ENCODE measurements at places on chromosomes 12 and 14. TPM values are rescaled to one million over a fixed set of nuclear protein-coding genes. Genes with fewer than 3 reads are reported as not detected.

Gene CMAS
- total RNA-seq, result 10.0 TPM

Gene PSMA6
- total RNA-seq, result 141 TPM

Gene DNAJC22
- total RNA-seq, result not detected

Gene GRIP1
- total RNA-seq, result 3.6 TPM

DNA sequence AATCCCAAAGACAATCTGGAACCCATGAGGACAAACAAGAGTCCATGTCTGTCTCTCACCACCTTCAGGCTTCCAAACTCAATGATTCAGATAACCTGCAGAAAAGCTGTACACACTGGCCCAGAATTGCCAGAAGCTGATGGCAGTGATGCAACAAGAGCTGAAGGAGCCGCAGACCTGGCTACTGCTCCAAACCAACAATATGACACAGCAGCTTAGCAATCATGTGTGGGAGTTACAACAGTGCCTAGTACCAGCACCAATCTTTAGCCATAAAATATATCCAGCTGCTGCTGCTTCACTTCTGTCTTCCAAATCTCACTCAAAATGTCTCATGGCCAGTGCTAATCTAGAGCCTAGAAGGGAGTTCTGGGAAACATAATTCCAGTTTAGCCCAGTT is 22.0 kb downstream of the RPS6KA5 start:
- no peaks in the 10 kb centered on the region for H3K27me3 ChIP-seq
- H3K27ac ChIP-seq, result no peak overlapping the region
- H3K36me3 ChIP-seq, result no peaks in the 10 kb centered on the region
- DNase-seq, result no peak

DNA sequence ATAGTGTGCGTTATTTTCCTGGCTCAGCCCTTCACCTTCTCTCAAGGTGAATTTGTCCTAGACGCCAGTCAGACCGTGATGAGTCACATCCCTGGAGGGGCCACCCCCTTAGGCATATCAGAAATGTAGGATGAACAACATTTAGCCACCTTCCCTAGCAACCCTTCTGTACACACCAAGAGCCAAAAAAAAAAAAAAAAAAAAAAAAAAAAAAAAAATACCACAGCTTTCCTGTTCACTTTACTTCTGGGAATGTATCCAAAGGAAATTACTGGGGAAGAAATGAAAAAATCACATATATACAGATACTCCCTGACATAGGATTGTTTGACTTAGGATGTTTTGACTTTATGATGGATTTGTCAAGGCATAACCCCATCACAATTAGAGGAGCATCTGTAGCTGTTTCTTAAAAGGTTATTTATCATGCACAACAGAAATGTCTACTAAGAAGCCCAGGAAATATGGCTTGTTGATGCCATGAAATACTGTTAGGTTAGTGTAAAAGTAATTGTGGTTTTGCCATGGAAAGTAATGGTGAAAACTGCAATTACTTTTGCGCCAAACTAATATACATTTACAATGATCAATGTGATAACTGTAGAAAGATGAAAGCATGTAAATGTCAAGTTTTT is 68.2 kb upstream of the BDKRB2 start:
- no peak overlapping the region for H3K27ac ChIP-seq
- H3K36me3 ChIP-seq, result no peaks in the 10 kb centered on the region
- peaks cover 3% of the 10 kb centered on the region for H3K27me3 ChIP-seq
- H3K4me1 ChIP-seq, result no peaks in the 10 kb centered on the region
- H3K4me3 ChIP-seq, result no peak overlapping the region
- no peak for DNase-seq

DNA sequence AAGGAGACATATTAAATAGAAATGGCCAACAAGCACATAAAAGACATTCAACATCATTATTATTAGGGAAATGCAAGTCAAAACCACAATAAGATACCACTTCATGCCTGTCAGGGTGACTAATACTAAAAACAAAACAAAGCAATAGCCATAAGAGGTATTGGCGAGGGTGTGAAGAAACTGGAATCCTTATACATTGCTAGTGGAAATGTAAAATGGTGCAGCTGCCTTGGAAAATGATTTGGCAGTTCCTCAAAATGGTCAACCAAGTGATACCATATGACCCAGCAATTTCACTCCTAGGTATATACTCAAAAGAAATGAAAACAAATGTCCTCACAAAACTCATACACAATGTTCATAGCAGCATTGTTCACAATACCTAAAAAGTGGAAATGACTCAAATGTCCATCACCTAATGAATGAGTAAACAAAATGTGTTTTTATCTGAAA is 27.0 kb downstream of the GPR135 start:
- no peak overlapping the region for H3K27ac ChIP-seq
- H3K27me3 ChIP-seq, result no peaks in the 10 kb centered on the region
- no peak overlapping the region for H3K4me3 ChIP-seq
- H3K36me3 ChIP-seq, result no peaks in the 10 kb centered on the region

- H3K27me3 ChIP-seq, result no peaks in the 10 kb centered on the region
- no peak overlapping the region for H3K27ac ChIP-seq
- no peaks in the 10 kb centered on the region for H3K4me1 ChIP-seq
- H3K36me3 ChIP-seq, result no peaks in the 10 kb centered on the region
Measured at GRCh38 chr14:53192052-53192760, 39.1 kb upstream of the DDHD1 start.

DNA sequence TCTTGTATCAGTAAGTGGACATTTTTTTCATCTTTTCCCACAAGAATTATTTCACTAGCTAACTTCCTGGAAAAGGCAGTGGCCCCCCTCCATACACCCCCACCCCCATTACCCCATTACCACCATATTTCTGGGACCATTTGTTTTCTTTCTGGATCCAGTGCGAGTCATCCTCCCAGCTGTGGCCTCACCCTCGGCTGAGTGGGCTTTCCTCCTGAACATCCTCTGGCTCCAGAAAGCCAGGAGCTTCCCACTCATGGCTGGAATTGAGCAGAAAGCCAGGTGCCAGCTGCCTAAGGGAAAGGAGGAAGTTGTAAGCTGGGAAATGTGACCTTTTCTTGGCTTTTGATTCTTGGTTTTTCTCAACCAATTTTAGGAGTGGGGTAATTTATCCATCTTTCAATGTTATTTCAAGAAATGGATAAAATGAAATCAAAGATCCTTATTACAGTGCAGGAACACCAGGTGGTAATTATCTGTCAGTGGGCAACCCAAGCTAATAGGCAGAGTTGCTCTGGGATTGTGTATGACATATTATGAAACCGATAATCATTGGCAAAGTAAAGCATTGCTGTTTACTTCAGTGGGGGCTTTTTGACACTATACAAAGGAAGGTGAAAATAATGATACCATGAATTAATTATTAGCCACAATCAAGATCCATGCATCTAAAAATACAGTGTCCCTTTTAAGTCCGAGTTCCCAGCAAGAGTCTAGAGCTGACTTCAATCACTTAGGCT is 124.6 kb downstream of the KICS2 start:
- no peaks in the 10 kb centered on the region for H3K27me3 ChIP-seq
- H3K4me3 ChIP-seq, result no peak overlapping the region
- no peak for DNase-seq
- H3K36me3 ChIP-seq, result no peaks in the 10 kb centered on the region

DNA sequence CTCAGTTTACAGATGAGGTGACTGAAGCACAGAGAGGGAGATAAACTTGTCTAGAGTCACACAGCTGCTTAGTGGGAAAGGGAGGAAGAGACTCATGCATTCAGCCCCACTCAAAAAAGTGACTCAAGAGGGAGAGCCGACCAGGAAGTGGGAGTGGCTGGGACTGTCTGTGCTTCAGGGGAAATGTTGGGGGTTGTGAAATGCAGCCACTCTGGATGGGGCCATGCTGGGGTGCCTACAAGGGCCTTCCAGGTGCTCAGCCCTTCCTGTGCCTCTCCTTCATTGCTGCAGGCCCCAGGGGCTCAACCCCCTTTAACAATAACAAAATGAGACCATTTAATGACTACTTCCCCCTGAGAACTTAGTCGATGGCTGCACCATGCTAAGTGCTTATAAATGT is 41.8 kb downstream of the CACNA1C start:
- H3K4me1 ChIP-seq, result no peaks in the 10 kb centered on the region
- H3K27ac ChIP-seq, result no peak overlapping the region
- H3K4me3 ChIP-seq, result no peak overlapping the region
- no peaks in the 10 kb centered on the region for H3K27me3 ChIP-seq
- no peak for DNase-seq

DNA sequence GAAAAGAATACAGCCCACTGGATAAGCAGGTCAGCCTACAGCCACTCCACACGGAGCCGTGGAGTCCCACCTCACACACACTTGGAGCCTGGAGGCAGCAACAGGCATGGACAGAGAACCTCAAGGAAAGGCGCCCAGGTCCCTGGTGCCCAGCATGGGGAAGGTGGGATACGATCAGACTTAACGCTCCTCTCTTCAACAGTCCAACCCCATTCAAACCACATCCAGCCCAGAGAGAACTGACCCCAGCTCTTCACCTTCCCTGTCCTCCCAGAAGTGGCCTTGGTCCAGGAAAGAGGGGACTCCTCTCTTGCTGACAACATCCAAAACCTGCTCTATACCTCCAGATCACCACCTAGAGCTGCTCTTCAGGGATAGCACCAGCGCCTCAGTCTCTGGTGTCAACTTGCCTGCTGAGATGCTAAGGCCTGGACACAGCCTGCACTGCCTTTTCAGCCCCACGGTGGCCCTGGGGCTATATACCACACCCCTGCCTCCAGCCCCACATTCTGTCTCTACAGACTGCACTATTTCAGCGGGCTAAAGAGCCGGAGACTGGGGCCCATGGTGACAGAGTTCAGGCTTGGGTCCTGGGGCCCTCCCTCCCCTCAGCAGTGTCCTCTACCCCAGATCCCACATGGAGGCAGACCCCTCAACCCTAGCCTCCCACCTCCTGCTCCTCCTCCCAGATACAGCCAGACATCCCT is 7.0 kb downstream of the ADCY6 start:
- no peaks in the 10 kb centered on the region for H3K36me3 ChIP-seq
- H3K27ac ChIP-seq, result no peak overlapping the region
- H3K4me3 ChIP-seq, result no peak overlapping the region
- no peaks in the 10 kb centered on the region for H3K4me1 ChIP-seq
- no peaks in the 10 kb centered on the region for H3K27me3 ChIP-seq

DNA sequence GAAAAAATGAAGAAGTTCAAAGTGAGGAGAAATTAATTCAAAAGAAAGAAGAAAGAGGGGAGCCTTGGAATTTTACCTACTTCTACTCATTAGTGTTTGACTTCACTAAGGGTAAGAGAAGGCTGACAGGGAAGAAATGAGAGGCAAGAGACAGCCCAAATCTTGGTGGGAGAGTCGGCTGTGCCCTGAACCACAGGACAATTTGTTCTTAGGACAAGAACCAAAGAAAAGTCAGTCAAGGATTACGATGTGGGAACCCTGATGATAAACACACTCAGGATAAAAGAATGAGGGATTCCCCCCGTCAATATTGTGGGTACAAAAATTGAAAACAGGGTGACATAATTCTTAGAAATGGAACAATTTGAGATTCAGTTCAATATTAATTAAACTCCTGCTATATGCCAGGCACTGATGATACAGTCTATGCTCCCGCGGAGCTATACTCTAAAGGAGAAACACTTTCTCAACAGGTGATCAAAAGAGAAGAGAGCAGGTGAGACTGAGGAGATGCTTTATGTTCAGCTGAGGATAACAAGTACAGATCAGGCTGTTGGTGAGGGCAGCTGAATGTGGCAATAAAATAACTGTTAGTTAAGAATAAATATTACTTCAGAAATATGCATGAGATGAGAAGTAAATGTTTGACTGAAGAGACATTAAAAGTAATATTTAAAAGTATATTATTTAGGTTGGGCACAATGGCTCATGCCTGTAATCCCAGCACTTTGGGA is 175.4 kb downstream of the SLC25A21 start:
- no peak for DNase-seq
- H3K36me3 ChIP-seq, result no peaks in the 10 kb centered on the region
- no peak overlapping the region for H3K27ac ChIP-seq
- no peaks in the 10 kb centered on the region for H3K27me3 ChIP-seq
- H3K4me3 ChIP-seq, result no peak overlapping the region

DNA sequence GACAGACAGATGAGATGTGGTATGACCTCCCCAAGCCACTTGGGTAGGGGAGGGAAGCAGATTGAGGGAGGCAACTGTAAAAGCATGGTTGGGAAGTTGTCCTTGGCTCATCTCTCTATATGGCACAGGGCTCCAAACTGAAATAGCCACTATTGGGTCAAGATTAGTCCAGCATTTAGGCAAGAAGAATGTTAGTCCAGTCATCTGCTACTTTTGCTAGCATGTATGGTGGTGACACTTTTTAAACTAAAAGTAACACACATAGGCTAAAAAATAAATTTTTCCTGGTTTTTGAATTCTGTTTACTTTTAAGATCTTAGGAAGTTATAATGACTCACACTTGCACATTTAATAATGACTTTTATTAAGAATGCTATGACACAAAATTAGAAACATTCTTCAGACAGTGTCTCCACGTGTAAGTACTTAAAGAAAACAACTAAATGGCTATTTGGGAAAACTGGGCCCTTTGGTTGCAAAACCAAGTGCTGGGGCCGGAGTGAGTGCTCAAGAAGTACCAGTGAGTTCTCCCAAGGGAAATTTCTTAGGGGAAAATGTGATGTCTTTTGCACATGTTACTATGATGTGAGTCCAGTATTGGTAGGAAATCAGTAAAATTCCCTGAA is 179.1 kb upstream of the HIF1A start:
- peaks cover 57% of the 10 kb centered on the region for H3K4me1 ChIP-seq
- H3K27me3 ChIP-seq, result no peaks in the 10 kb centered on the region
- no peak for DNase-seq
- H3K36me3 ChIP-seq, result peaks cover 15% of the 10 kb centered on the region

GRCh38 chr12:52522346-52523011 is 2.3 kb upstream of the KRT5 start:
- H3K4me1 ChIP-seq, result peaks cover 34% of the 10 kb centered on the region
- H3K36me3 ChIP-seq, result no peaks in the 10 kb centered on the region
- H3K4me3 ChIP-seq, result no peak overlapping the region
- H3K27me3 ChIP-seq, result no peaks in the 10 kb centered on the region
- no peak overlapping the region for H3K27ac ChIP-seq

DNA sequence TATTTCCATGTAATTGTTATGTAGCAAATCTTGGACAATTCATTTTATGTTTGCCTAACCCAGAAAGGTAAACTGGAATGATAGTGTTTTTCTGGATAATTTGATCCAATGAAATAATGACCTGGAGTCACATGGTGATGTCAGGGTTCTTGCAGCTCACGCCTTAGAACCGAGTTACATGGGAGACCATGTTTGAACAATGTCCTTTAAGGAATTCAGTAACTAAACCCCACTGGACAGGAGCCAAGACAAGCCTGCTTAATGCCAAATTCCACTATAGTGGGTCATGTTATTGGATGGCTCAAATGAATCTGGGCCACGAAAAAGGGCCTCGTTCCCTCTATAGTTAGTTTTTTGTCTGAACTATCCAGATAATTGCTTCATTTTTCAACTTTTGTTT is 255.8 kb upstream of the HMGA2 start:
- H3K4me3 ChIP-seq, result no peak overlapping the region
- no peaks in the 10 kb centered on the region for H3K36me3 ChIP-seq
- no peak overlapping the region for H3K27ac ChIP-seq
- no peak for DNase-seq
- no peaks in the 10 kb centered on the region for H3K27me3 ChIP-seq

GRCh38 chr14:64812412-64812811 is 67.3 kb downstream of the SPTB start:
- H3K27me3 ChIP-seq, result no peaks in the 10 kb centered on the region
- H3K36me3 ChIP-seq, result no peaks in the 10 kb centered on the region
- DNase-seq, result no peak
- H3K4me1 ChIP-seq, result no peaks in the 10 kb centered on the region

- no peaks in the 10 kb centered on the region for H3K27me3 ChIP-seq
- H3K36me3 ChIP-seq, result peaks cover 15% of the 10 kb centered on the region
- DNase-seq, result no peak
- H3K4me3 ChIP-seq, result no peak overlapping the region
Measured at GRCh38 chr14:76780360-76780759, 19.1 kb downstream of the VASH1 start.

GRCh38 chr12:114636723-114637480 is 47.1 kb downstream of the TBX3 start:
- DNase-seq, result no peak
- H3K27me3 ChIP-seq, result no peaks in the 10 kb centered on the region
- no peaks in the 10 kb centered on the region for H3K4me1 ChIP-seq

Measured in natural killer cell (primary cell).